ENCODE measurements at places on chromosomes 6 and 20.

- DNase-seq, result no peak
Measured at GRCh38 chr6:22589118-22589517, 19.8 kb downstream of the HDGFL1 start.

DNA sequence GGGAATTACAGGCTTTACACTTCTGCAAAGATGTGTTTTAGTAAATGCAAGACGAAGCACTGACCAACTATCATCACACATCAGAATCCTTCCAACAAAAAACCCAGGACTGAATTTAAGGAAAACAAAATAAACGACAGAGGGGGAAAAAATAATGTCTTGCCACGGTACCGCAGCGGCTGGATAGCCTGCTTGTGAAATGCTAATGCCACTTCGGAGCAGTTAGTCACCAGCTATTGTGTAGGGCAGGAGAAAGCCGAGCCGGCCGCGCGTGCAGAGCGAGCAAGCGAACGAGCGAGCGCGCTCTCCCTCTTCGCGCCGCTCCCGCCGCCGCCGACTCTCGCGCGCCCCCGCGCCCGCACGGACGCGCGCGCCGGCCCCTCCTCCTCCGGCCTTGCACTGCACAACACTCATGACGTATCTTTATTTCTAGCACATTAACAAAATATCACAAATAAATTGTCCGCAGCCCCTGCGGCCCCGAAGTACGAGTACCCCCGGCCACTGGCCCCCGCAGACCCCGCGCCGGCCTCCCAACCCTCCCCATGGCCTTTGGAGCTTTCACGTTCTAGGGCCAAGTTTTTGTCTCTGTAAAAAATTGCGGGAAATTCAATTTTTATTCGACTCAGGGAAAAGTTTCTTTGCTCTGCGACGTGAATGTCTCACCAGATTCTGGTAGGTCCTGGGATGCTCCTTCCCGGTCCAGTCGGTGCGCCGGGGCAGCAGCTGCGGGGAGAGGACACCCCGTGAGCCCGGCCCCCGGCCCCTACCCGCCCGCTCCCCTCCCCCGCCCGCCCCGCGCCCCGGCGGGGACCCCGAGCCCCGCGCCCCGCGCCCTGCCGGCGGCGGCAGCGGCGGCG, 1.0 kb downstream of the PHIP start:
- DNase-seq, result peak; percentile 96

DNA sequence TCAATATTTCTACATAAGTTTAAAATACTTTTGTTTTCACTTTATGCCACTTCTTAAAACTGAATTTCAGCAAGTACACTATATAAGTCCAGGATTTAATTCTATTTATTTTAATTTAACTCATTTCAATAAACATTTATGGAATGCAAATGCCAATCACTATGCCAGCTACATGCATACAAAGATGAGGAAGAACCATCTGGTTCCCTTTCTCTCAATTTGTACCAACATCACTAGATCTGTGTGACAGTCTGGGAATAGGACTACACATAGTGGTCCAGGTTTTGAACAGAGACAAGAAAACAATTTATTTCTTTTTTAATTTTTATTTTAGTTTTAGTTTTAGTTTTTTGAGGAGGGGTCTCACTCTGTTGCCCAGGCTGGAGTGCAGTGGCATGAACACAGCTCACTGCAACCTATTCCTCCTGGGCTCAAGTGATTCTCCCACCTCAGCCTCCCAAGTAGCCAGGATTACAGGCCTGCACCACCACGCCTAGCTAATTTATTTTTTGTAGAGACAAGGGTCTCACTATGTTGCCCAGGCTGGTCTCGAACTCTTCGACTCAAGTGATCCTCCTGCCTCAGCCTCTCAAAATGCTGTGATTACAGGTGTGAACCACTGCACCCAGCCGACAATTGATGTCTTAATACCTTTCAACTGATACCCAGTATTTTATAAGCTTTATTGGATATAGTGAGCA, 35.8 kb downstream of the TRIM27 start:
- no peak for DNase-seq

GRCh38 chr6:151488226-151488625, 5.6 kb upstream of the CCDC170 start:
- DNase-seq, result no peak

DNA sequence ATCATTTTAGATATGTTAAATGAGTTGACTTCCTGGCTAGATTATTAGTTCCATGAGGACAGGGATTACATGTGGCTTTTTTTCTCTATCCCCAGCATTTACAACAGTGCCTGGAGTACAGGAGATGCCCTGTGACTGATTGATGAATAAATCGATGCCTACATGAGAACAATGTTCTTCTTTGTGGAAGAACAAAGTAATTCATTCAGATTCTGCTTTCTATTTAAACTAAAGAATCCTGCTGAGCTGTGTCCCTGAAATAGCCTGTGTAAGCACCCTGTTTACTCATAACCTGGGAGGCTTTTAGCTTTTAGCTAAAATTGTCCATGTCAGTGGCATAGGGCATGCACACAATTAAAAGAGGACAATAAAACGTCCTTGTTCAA, 125.1 kb upstream of the BTBD3 start:
- DNase-seq, result no peak

- DNase-seq, result no peak
Measured at GRCh38 chr6:35089935-35090505, 51.1 kb downstream of the TCP11 start.

DNA sequence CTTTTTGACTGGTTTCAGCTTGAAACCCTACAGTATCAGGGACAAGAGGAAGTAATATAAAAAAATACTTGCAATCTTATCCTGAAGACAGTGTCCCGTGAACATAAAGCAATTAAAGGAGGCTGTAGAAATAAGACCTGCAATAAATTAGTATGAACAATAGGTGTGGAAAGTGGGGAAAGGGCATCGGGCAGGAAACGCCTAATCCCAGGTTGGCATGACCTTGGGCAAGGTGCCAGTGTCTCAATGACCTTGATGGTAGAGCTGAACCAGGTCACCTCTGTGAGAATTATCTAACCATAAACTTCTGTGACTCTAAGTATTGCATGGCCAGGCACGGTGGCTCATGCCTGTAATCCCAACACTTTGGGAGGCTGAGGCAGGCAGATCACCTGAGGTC, 115.2 kb downstream of the LY86 start:
- DNase-seq, result no peak

DNA sequence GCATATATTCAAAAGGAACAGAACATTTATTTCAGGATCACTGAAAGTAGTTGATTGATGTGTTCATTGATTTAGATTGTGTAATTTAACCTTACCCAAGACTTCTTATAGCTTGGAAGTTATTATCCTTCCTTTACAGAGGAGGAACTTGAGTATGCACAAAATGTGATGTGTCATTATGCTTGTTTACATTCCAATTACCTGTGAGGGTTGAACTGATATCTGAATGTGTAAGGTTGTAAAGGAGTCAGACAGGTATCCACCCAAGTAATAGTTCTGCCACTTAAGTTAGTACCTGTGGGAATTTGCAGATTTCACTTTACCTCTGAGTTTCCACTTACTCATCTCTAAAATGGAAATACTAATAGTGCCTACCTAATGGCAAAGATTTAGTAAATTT, 668.2 kb downstream of the DOK5 start:
- DNase-seq, result no peak

- no peak for DNase-seq
Measured at GRCh38 chr6:121515630-121516265, 80.3 kb downstream of the GJA1 start.

DNA sequence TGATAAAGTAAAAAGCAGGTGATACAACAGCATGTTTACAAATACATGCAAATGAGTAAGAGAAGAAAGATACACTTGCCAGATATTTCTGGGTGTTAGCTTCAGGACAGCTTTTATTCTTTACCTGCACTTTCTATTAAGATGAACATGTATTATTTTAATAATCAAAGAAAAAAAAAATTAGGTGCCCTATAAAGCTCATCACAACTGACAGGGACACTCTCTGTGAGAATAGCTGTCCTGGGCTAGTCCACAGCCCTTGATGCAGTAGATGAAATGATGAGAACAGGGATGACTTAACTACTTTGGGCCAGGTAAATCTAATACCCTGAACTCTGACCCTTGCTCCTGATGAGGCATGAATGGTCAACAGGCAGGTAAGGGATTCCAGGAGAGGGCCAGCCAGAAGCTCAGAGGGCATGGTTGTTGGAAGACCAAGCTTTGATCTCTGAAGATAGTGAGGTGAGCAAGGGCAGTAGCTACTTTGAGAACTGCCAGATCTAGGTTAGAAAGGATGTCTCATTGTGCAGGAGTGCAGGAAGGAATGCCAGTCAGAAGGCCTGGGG, 15.6 kb downstream of the NSFL1C start:
- DNase-seq, result no peak

GRCh38 chr6:98532004-98532403, 302.4 kb upstream of the POU3F2 start:
- no peak for DNase-seq

- DNase-seq, result no peak
Measured at GRCh38 chr6:147675281-147675680, 166.8 kb downstream of the SAMD5 start.

GRCh38 chr6:31474871-31475286, 23.1 kb upstream of the MICB start:
- DNase-seq, result no peak

DNA sequence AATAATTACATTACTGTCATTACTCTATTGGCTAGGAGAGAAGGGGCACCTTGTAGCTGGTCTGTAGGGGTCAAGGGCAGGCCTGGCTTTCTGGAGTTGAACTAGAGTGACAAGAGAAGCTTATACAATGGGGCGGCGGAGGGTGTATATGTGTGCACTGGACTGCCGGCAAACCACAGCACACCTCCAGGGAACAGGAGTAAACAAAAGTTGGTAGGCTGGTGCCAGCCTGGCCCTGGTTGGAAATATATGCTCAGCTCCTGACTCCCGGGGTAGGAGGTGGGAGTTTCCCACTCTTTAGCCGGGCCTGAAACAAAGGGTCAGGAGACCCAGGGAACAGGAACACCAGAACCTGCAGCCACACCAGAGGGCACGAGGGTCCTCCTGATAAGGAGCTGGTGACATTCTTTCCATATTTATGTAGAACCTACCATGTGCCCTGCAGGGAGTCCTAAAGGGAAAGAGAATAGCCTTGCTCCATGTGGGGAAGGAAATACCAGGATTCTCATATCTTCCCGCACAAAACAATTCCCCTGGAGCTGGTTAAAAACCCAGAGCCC, 5.1 kb downstream of the C6orf132 start:
- DNase-seq, result no peak

DNA sequence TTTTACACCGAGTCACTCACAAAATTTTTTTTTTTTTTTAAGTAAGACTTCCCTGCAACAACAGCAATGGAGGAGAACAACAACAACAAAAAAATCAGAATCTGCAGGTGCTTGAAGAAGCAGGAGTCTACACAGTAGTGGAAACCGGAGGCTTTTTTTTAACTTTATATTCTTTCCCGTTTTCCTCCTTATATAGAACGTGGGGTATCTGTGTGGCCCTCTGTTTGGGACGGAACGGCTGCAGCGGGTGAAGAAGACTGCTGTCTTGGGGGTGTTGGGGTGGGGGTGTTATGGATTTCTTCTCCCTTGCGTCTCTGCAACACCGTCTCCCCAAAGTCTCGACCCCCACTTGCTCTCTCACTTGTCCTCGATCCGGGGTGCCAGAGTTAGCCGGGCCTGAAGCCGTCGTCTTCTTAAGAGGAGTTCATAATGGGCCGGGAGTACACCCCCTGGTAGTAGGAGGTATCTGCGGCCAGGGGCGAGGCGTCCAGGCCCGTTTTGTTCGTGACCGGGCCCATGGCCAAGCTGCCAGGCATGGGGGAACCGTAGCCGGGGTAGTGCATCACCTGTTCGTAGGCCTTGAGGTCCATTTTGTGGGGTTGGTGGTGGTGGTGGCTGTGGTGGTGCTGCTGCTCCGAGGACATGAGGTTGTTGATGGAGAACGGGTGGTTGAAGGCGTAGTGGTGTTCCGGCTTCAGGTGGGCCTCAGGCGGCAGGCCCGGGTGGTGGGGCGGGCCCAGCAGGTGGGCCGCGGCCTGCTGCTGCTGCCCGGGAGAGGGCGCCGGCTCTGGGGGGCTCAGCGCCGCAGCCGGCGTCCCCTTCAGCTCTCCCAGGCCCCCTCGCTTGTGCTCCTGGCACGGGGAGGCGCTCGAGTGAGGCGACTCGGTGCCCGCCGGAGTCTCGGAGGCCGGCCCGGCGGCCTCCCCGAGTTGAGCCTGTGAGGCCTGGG, 2.7 kb downstream of the FOXA2 start:
- DNase-seq, result no peak

GRCh38 chr6:130365166-130366106, at the start of gene TMEM200A:
TMEM200A (plus strand) TSS chr6:130366017; CDS start chr6:130440423, 74,406 bp downstream.
- peak; percentile 8 for DNase-seq

DNA sequence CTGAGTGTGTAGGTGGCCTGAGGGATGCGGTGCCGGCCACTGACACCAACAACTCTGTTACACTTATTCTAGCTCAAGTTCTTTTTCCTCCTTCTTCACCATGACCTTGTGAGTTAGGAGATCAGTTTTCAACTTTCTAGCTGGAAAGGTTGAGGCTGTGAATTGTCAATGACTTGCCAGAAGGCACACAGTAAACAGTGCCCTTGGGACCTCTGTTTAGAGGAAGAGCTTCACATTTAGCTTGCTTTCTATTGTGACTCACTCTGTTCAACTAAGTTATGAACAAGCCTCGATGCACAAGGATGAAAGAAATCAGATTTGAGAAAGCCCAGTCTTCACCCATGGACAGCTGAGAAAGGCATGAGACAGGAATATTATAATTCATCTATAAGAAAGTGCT, 455.6 kb downstream of the MAFB start:
- DNase-seq, result no peak

- DNase-seq, result no peak
Measured at GRCh38 chr6:155647354-155647753, 191.7 kb upstream of the NOX3 start.

DNA sequence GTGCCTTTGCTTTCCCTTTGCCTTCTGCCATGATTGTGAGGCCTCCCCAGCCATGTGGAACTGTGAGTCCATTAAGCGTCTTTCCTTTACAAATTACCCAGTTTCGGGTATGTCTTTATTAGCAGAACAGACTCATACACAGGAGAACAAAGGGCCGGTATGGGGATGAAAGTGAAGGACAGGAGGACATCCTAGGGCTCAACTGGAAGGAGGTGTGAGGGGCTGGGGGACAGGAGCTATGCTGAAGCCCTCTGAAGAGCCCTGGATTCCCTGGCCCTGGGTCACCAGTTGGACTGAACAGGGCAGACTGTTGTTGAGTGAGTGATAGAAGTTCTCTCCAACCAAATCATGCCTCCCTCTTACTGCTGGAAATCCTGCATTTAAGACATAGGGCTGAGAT, 105.8 kb downstream of the SCML4 start:
- DNase-seq, result no peak

GRCh38 chr20:21808863-21809664, 103.6 kb downstream of the PAX1 start:
- DNase-seq, result no peak

DNA sequence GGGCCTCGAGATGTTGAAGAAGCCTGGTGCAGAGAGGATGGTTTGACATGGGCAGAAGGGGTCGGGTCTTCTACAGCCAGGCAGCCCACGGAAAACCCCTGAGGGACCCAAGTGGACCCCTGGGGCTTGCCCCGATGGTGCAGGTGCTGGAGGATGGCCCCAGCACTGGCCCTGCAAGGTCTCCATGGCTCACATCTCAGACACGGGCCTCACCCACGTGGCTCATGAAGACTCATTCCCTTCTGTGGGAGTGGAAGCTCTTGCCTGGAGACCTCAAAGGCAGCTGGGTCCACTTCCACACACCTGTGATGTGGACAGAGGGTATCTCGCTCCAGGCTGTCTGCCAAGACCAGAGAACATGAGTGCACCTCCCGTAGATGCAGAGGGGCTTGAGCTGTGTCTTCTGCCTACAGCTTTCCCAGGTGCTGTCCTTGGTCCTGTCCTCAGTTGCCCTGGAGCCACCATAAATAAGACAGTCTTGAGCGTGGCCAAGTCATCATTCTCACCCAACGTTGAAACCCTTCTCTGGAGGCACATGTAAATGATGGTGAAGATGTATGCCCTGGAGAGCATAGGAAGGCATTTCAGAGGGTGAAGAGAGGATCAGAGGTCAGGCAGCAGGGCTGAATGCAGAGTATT, 108.0 kb downstream of the SYNDIG1 start:
- DNase-seq, result no peak

Data from Ammon's horn (tissue), 1 donor.